Hindlimb muscle (tissue), 1 donor: ENCODE measurements at places on chromosomes 4 and X.
A peak's percentile ranks its signal among the peaks of the same experiment; 100 is the strongest.

GRCh38 chr4:33959519-33959918, 2284.8 kb downstream of the ARAP2 start:
- no peak for DNase-seq

DNA sequence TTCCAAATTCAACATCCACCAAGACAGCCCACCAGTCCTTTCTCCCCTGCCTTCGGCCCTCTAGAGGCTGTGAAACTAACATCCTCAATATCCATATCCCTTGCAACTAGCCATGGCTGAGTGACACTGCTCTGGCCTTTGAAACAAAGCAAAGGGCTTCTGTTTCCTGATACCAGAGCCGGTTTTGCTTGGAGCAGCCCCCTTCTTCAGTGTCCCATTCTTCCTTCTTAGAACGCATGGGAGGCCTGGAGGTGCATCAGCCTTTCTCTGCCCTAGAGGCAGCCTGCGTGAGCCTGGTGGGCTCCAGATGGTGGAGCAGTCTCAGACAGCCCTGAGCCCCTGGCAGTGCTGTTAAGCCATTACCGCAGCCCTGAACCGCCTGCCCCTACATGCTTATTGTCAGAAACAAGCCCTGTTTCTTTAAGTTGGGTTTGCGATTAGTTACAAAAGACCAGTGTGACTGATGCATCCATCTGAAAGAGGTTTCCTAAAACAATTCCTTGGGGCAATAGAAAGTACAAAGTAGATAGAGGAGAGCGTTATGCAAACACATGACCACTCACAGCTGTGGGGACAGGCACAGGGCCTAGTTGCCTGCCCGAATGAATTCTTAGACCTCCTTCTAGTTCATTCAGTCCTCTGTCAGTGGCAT, 74.1 kb downstream of the EVC start:
- no peak for DNase-seq

- no peak for DNase-seq
Measured at GRCh38 chr4:159003420-159004253, 99.2 kb upstream of the RAPGEF2 start.

DNA sequence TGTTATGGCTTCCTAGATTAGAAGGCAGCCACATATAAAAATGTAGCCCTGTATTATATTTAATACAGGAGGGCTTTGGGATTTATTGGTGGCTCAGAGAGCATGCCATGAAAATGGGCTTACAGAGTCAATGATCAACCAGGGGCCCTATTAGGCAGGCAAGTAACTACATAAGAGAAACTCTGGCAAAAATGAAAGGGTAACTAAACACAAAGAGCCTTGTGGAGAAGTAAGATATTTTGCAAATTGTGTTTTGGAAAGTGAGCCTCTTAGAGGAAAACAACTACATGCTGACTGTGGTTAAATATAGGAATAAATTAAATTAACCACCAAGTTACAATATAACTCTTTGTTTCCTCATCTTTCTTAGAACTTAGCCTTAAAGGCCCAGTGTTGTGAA, 5.5 kb downstream of the SAT1 start:
- no peak for DNase-seq

DNA sequence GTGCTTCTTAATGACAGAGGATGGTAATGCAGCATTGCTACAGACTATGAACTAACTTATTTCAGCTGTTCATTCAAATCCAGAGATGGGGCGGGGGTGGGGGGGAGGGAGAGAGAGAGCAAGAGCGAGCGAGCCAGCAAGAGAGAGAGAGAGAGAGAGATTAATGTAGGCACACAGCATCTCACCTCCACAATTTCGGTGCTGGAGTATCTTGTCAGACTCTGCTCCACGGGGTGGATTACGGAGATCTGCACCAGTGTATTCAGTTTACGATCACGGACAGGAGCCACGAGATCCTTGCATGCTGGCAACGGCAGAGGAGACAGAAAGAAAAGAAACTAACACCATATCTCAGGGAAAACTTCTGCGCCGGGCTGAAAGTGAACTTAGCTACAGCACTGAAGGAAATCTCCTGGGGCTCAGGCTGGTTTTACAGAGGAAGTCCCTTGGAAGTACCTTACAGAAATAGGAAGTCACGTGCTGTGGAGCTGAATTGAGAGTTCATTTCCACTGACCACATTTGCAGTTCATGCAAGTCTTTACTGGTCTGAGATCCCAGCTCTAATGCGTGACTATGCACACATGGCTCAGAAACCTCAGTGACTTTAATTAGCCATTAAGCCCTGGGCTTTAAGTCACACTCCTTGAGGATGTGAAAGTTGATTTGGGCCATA, 440.9 kb downstream of the INPP4B start:
- DNase-seq: peak; percentile 77

DNA sequence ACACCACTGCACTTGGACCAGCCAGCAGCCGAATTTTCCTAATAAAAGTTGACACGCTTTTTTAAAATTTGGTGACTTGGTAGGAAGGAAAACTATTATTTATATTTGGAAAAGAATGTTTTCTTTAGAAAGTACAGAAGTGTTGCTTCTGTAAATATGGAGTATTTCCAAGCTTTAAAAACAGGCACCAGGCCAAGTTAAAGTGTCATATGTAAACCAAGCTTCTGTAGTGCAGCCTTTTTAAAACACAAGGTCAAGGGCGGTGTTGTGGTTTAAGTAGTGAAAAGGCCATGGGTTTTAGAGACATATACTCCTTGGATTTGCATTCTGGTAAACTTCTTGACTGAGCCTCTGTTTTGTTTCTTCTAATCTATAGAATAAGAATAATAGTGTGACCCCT, 62.7 kb downstream of the TRIM2 start:
- DNase-seq: no peak

DNA sequence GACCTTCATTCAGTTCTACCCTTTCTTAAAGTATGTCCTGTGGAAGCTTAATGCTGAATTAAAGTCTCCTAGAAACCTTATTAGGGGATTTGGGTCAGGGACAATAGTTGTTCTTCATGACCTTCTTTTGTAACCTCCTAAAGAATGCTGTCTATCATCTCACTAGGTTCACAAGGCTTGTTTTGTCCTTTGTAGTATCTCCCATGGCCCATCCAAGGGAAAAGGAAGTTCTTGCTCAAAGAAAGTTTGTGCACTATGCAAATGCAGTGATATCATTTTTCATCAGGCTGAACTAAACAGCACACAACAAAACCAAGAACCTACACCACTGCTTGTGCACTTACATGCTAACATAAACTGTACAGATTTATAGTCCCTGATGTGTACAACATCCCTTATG, 46.6 kb upstream of the PGM2 start:
- no peak for DNase-seq
